ENCODE measurements at places on chromosomes 13 and 19.
A peak's percentile ranks its signal among the peaks of the same experiment; 100 is the strongest.

- no peak for DNase-seq
Observed at GRCh38 chr19:45376045-45376724, 5.8 kb upstream of the ERCC2 start.

DNA sequence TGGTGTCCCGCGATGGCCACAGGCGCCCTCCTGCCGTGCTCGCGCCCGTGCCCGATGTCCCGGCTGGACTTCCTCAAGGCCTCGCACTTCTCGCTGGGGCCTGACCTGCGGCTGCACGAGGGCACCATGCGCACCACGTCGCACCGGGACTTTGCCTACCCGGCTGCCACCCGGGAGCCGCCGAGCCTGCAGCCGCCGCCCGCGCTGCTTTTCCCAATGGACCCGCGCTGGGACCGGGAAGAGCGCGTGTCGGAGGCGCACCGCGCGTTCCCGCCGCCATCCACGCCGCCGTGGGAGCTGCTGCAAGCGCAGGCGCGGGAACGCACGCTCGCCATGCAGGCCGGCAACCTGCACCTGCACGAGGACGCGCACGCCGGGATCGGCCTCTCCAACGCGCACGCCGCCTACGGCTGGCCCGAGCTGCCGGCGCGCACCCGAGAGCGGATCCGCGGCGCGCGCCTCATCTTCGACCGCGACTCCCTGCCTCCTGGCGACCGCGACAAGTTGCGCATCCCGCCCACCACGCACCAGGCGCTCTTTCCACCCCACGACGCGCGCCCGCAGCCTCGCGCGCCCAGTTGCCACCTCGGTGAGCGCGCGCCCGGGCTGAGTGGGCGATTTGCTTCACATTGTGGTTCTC, 12.1 kb upstream of the PEX11G start:
- DNase-seq: no peak

DNA sequence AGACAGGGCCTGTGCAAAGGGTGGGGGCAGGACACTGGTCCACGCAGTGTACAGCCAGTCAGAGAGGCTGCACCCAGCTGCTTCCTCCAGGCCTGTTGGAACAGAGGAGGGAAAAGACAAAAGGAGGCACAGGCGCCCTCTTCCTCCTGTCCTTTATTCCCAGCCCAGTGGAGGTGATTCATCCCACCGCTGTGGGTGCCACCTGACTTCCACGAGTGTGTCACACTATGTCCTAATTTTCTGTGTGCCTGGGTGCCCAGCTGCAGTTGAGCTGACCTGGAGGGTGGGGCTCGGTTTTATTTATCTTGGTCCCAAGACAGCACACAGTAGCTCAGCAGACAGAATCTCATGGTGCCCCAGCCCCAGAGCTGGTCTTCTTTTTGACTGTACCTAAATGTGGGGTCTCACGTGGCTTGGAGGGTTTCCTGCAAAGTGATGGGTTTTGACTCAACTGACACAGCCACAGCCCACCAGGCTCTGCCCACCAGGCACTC, 9.0 kb downstream of the EPS15L1 start:
- no peak for DNase-seq

GRCh38 chr13:27601803-27602202, 18.5 kb downstream of the LNX2 start:
- DNase-seq: no peak

GRCh38 chr13:46355901-46356590, 31.0 kb downstream of the RUBCNL start:
- DNase-seq: no peak

GRCh38 chr19:18408053-18408476, 10.6 kb upstream of the LRRC25 start:
- DNase-seq: no peak

DNA sequence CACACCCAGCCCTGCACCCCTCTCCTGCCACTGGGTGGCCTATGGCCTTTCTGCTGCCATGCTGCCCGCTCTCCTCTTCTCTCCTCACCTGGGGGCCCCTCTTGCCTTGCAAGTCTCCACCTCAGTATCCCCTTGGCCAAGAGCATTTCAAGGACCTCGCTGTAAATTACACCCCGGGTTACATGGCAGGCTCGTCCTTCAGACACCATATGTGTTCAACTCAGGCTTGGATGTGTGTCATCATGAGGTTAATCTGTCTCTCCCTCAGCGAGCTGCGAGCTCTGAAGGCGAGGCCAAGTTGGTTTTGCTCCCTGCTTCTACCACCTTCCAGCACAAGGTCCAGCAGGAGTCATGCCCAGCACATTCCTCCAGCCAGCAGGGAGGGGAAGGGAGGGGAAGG, 74.8 kb upstream of the TM9SF2 start:
- no peak for DNase-seq

- no peak for DNase-seq
Observed at GRCh38 chr13:48501705-48502104, 31.2 kb downstream of the RCBTB2 start.

- peak; percentile 77 for DNase-seq
Observed at GRCh38 chr19:17292301-17293074, 10.7 kb downstream of the ABHD8 start.

DNA sequence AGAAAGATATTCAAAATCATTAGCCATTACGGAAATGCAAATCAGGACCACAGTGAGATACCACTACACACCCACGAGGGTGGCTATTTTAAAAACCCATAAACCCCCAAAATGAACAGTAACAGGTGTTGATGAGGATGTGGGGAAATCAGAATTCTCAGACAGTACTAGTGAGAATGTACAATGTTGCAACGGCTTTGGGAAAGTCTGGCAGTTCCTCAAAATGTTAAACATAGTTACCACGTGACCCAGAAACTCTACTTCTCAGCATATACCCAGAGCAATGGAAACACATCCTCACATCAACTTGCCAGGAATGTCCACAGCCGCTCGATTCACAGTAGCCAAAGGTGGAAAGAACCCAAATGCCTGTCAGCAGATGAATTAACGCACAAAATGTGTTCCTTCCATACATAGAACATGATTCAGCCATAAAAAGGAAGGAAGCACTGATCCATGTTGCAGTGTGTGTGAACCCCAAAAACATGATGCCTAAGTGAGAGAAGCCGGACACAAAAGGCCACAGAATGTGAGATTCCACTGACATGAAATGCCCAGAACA, 7.0 kb downstream of the PLVAP start:
- no peak for DNase-seq

- DNase-seq: no peak
Observed at GRCh38 chr19:38543807-38544568, 73.8 kb downstream of the MAP4K1 start.

DNA sequence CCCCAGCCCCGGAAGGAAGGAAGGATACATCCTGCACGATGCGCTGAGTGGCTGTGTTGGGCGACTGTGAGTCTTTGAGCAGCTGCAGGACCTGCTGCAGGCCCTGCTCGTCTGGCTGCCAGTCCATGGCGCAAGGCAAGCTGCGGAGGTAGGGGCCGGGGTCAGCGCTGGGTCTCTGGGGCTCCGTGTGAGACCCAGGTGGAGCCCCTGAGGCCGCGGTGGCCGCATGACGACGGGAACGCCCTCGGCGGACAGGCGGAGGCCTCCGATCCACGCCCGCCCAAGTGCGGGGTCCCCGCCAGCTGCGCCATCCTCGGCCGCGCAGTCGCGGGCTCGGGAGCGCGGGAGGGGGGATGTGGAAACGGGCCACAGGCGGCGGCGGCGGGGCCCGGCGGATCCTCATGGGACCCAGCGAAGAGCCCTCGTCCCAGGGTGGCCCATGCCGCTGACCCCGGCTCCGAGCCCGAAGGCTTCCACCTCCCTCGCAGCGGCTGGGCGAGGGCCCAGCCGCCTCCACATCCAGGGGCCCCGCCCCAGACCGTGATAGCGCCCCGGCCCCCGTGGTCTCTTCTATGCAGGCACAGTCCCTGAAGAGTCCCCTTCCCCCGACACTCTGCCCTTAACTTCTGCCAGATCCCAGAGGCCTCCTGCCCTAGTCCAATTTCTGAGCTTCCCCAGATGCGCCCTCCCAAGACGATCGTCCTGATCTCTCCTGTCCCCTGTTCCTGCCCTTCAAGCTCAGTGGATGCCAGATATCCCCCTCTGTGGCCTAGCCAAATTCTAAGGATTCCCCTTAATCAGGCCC, 2.7 kb downstream of the TNPO2 start:
- no peak for DNase-seq

GRCh38 chr19:52138278-52138982, 1.3 kb downstream of the ZNF616 start:
- DNase-seq: no peak

DNA sequence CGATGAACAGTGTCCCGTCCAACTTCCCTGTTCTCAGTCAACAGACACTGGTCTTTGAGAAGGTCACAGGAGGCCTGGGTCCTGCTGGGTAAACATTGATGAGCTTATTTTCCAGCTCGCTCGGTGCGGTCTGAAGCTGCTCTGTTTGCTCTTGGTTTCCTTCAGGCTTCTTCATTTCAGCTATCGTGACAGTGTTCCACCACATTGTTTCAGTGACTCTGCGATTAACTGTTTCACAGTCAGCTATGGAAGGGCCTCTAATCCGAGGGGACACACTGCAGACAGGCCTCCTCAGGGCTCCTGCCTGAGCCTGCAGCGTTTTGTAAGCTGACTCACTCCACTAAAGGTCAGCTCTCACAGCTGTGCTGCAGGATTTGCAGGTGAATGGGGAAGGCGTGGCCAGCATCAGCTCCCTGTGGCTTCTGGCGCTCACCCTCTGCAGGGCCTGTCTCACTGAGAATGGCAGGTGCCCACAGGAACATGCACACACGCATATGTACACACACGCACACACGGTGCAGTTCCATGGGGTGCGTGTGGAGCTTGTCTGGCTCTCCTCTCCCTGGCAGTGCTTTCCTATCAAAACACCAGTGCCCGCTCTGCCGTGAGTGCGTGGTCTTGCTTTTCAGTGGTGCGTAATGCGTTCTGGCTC, 62.9 kb upstream of the MCF2L start:
- no peak for DNase-seq

GRCh38 chr19:44757735-44758505, 9.4 kb downstream of the BCL3 start:
- DNase-seq: no peak

GRCh38 chr19:3100331-3100730, 6.2 kb downstream of the GNA11 start:
- no peak for DNase-seq

- no peak for DNase-seq
Observed at GRCh38 chr19:44744871-44745332, 3.6 kb upstream of the BCL3 start.

GRCh38 chr19:46904114-46905060, 43.6 kb downstream of the ARHGAP35 start:
- DNase-seq: no peak

DNA sequence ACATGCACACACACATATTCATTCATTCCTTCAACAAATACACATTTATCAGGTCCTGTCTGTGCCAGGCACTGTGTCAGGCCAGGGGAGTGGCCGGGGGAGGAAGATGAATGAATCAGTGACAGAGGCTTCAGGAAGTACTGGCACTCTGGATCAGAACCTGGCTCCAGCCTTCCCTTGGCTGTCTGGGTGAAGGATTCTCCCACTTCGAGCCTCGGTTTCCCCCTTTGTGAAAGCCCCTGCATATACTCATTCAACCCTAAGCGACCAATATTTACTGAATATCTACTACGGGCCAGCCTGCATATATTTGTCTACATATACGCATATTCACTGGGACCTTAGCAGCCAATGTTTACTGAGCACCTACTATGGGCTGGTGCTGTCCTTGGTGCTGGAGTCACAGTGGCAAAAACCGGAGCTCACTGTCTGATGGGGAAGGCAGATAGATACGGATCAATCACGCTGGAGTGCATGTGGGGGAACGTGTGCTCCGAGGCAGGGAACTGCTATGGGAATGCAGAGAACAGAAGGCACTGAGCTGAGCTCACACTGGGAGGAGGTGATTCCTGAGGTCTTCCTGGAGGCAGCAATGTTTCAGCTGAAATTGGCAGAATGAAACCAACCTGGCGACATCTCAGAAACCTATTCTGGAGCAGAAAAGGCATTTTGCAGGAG, 636 bp upstream of the ZNF579 start:
- DNase-seq: no peak

GRCh38 chr19:54096617-54097106, 3.9 kb downstream of the OSCAR start:
- no peak for DNase-seq

DNA sequence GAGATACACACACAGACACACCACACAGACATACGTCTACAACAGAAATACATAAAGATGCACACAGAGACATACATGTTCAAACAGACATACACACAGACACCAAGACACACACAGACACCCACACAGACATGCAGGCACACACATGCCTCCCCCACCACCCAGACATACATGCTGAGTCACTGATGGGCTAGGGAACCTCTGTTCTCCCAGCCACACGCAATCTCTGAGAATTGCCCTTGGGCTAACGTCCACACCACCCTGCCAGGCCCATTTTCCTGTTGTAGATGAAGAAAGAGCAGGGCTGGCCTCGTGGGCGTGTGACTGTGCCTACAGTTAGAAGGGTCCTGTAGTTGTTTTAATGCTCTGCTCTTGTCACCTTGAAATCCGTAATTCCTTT, 261.9 kb downstream of the KCNRG start:
- DNase-seq: no peak

DNA sequence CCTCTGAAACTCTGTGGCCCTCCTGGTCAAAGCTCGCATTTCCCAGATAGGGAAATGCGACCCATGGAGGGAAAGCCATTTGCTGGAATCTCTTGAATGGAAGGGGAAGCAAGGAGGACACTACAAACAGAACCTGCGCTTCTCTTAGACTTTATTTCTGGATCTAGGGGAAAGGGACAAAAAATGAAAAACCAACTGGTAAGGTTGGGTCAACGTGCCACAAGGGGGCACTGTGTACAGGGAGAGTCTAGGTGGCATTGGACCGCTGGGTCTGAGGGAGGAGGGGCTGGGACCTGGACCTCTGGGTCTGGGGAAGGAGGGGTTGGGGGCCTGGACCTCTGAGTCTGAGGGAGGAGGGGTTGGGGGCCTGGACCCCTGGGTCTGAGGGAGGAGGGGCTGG, 5.0 kb downstream of the KLK4 start:
- no peak for DNase-seq

GRCh38 chr19:46860846-46861690, at the start of gene ARHGAP35:
ARHGAP35 (plus strand) TSS chr19:46860997; CDS start chr19:46918676, 57,679 bp downstream.
- DNase-seq: peak; percentile 79

GRCh38 chr13:24097667-24098066, 62.9 kb upstream of the SPATA13 start:
- DNase-seq: no peak

DNA sequence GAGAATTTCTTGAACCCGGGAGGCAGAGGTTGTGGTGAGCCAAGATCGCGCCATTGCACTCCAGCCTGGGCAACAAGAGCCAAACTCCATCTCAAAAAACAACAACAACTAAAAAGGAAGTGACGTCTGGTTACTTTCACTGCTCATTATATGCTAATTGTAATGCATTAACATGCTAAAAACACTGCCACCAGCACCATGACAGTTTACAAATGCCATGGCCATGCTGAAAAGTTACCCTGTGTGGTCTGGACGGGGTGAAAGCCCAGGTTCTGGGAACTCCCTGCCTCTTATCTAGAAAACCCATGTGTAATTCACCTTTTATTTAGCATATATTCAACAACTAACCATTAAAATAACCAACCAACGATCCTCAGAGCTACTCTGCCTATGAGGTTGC, 28.1 kb downstream of the CPT1C start:
- DNase-seq: no peak

- no peak for DNase-seq
Observed at GRCh38 chr19:29952646-29953045, 10.6 kb downstream of the URI1 start.
